ENCODE measurements at places on chromosomes 2 and 18. TPM values are rescaled to one million over a fixed set of nuclear protein-coding genes. Genes with fewer than 3 reads are reported as not detected.

The FHOD3 gene
- 2.6 TPM for total RNA-seq

The GCKR gene
- 7.4 TPM for total RNA-seq

The ZNF804A gene
- total RNA-seq, result 2.4 TPM

The CNRIP1 gene
- 5.8 TPM for total RNA-seq

The SDC1 gene
- 108 TPM for total RNA-seq

The HAAO gene
- total RNA-seq, result 18.1 TPM

The LIMS4 gene
- 0.90 TPM for total RNA-seq

The IL37 gene
- total RNA-seq, result not detected

The PDCD1 gene
- total RNA-seq, result not detected

The KLF11 gene
- total RNA-seq, result 11.3 TPM

The KANSL1L gene
- total RNA-seq, result 27.1 TPM

The DTNA gene
- total RNA-seq, result 42.8 TPM

The FER1L5 gene
- total RNA-seq, result 0.28 TPM

The EFR3B gene
- 2.7 TPM for total RNA-seq

Measured in hepatocyte (in vitro differentiated cells).